ENCODE measurements at places on chromosomes 13 and 19.

DNA sequence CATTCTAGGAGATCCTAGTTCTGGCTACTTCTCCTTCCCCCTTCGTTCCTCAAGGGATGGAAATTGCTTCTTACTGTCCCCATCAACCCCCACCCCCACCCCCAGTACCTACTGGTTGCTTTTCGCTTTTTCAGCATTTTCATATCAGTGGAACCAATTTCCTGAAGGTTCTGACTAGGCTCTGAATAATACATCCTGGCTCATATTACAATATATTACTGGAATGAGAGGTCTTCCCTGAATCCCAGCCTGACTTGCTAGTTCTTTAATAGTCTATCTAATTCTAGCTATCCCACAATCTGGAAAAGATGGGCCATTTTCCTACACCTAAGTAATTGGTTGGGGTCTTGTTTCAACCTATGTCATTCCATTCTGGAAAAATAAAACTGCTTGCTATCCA is 207.4 kb downstream of the COG6 start:
- DNase-seq, result no peak

DNA sequence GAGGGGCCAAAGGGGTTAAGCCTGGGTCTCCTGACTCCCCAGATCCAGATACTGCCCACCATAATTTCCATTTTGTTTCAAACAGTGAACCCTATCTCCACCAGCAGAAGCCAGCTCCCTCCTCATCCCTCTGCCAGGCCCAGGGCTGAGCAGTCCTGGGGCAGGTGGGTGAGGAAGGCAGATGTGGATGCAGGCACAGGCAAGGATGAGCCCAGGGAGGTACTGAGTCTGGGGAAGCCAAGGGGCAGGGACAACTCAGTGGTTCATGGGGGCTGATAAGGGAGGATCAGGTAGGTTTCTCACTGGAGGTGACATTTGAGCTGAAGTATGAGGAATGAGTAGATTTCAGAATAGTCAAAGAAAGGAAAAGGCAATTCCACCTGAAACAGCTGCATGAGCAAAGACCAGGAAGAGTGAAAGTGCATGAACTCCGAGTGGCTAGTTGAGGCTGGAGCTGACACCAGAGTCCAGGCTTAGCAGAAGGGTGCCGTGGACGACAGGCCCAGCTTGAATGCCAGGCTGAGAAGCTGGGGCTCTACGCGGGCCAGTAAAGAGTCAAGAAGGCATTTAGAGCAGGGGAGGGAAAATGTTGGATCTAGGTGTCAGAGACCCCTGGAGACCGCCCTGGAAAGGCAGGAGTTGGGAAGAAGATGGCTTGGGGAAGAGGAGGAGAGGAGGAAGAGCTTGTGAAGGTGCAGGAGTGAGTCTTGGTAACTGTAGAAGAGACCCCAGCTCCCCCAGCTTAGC is 10.3 kb downstream of the CIC start:
- no peak for DNase-seq

DNA sequence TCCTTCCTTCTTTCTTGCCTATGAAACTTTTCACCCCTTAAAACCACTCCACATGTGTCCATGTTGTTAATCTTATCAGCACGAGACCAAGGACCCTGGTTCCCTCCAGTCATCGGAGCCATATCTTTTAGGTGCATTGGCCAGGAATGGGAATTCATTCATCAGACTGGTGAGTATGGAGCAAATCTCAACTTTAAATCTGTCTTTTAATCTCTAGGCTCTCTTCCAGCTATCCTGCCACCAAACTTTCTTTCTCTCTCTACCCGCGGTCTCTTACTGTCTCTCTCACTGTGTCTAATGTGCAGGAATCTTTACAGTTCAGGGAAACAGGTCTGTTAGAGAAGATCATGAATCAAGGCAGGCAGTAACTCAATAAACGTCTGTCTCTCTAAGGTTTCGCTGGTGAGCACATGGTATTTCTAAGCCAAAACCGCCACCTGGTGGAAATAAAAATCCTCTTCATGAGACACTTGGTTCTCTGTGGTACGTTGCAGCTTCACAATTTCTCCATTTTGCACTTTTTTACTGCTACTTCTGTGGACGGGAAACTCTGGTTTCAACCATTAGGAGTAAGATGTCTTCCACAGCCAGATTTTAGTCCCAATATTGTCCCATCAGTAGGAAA is 16.1 kb downstream of the LGALS16 start:
- peak; percentile 38 for DNase-seq

DNA sequence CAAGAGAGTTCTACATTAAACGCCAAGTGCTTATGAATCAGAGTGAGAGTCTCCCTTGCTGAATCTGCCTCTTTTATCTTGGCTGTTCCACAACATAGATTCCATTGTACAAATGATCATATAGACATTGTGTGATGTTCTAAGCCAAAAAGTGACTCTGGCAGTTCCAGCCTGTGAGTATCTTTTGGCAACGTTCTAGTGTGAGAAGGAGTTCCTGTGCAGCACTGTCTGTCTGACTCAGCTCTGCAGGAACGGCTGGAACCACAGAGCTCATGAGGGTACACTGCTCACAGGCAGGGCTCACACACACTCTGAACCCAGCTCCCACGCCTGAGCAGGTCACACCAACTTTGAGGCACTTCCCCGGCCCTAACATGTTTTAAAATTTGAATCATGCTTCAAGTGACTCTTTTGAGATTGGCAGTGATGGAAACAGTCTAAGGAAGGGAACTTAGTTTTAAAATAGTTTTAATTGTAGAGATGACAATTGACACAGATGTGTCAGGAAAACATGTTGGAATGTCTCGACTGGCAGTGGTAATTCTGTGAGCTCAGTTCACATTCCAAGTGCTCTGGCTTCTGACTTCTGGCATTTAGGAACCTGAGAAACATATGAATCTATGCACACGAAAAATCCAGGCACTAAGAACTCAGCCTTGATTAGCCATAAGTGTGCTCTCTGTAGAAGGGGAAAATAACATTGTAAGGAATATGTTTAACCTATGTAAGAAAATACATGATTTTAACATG is 272.0 kb downstream of the UQCRFS1 start:
- DNase-seq, result no peak

- DNase-seq, result no peak
Observed at GRCh38 chr19:29526730-29527499, 1.1 kb downstream of the VSTM2B start.

DNA sequence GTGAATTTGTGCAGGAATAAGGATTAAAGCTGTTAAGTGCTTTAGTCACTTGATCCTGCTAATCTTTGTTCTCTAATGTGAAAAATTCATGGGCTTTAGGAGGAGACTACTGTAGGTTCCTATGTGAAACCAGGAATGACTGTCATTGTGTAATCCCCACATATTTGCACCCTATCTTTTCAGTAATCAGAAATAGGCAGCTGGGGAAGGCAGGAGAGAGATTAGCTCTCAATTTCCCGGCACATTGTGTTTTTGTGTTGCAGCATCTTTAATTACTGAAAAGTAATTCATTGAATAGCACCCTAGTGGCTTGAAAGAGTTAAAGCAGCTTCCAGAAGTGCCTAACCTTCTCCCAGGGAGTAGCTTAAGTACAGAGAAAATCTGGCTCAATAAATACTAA is 282.9 kb downstream of the OLFM4 start:
- DNase-seq, result no peak

GRCh38 chr13:77674852-77675251 is 22.6 kb upstream of the SLAIN1 start:
- DNase-seq, result no peak

DNA sequence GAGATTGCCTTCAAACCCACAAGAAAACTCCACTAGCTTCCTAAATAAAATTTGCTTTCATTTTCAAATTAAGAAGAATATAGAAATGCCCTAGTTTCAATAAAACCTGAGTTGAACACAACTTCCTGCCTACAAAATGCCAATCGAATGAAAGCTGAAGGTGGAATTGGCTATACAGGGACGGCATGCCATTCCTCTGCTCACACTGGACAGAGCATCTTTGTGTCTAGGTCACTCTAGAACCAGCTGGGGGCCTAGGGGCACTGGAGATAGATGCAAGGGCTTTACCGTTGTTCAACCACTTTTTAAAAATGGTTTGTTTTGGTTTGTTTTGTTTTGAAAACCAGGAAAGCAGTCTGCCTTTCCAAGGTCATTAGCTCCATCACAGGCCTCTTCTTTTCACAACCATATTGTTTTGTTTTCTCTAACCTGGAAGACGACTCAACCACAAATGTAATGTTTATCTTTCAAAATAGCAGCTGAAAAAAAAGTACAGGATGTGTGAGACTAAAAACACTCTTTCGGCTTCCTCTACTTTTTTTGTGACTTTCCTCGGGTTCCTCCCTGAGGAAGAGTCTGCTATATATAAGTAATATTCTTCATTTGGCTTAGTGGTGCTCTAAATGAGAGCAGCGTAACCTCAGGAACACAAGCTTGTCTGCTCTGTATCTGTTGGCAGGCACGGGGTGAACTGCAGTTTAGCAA is 11.9 kb upstream of the ITM2B start:
- DNase-seq, result no peak

GRCh38 chr13:67133476-67133875 is 96.7 kb downstream of the PCDH9 start:
- no peak for DNase-seq

DNA sequence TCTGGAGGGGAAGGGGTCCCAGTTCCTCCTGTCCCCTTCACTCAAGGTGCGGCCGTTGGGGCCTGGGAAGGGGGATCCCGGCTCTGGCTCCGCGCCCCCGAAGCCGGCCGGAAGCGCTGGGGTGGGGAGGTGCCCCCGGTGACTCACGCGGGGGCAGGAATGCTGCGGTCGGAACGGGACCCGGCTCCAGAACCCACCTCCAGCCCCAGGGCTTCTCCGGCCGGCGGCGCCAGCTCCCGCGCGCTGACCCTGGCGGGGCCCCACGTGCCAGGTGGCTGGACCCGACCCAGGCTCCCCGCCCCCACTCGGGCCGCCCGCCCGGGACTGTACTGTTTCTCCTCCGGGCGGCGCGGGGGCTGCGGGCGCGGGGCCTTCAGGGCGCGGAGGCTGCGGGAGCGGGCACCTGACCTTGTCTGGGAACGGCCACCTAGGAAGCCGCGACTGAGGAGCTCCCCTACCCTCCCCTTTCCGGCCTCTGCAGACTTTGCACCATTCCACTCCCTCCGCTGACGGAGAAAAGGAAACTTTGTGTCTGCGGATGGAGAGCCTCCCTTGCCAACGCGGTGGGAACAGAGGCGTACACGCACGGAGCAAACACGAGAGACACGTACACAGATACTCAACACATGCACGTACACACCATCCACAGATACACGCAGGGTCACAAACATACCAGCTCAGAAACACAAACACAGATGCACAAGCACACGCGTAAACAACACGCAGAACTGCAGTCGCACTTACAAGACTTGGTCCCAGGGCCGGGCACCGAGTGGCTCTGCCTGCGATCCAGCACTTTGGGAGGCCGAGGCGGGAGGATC is 7.2 kb downstream of the AXL start:
- peak; percentile 82 for DNase-seq

- DNase-seq, result no peak
Observed at GRCh38 chr19:12944104-12944674, 1.5 kb upstream of the RAD23A start.

DNA sequence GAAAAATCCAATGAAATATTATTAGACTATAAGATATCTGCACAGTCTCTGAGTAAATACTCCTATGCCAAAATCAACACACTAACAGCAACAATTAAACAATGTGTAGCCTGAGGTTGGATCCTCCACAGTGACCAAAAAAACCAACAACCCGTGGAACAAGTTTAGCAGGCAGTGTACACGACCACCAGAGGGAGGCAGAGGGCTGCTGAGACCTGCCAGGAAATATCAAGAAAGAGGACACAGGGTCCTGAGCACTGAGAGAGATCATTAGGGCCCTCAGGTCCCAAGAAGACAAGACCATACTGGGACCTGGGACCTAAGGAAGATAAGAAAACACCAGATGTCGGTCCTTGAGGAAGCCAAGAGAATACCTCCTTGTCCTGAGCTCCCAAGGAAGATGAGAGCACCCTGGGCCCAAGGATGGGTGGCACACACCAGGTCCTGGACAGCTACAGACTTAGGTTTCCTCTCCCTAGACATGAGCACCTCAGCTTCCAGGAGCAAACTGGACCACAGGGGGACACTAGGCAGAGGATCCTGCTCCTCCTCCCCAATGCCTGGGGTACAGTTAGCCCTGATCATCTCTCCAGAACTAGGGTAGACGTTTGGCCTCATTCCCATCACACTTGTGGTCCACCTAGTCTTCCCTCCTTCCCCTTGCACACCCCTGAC is 822 bp upstream of the ZNF274 start:
- DNase-seq, result peak; percentile 58

DNA sequence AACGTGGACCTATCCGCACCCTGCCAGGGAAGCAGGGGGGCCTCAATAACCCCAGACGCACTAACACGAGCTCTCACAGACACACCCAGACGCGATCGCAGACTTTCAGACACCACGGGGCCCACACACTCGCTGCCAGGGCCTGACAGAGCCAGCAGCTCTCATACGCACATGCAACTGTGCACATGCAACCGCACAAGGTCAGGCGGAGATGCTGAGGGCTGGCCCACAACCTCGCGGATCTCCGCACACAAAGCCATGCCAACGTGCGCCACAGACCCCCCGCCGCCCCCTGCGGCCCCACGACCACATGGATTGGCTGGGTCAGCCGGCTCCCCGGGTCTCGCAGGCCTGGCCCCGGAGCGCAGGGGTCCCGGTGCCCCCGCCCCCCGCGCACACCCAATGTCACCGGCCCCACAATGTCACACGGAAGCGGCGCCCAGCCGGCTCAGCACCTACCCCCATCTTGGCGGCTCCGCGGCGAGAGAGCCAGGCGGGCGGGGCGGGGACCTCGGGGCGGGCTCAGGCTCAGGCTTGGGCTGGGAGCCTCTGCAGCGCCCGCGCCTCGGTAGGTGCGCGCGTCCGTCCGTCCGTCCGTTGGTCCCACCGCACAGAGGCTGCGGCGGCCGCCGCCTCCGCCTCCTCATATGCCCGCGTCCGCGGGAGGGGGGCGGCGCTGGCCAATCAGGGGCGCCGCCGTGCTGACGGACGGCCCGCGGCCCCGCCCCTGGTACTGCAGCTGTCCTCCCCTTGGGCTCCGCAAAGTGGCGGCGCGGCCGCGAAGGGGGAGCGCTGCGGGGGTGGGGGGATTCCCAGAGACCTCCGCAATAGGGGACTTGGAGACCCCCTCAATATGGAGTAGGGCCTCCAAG is at the start of gene ATP1A3:
TSS of gene ATP1A3 (minus strand) at position 619 of the 872 bp plus-strand sequence. CDS start at position 465, 154 bp downstream.
- DNase-seq, result peak; percentile 76

DNA sequence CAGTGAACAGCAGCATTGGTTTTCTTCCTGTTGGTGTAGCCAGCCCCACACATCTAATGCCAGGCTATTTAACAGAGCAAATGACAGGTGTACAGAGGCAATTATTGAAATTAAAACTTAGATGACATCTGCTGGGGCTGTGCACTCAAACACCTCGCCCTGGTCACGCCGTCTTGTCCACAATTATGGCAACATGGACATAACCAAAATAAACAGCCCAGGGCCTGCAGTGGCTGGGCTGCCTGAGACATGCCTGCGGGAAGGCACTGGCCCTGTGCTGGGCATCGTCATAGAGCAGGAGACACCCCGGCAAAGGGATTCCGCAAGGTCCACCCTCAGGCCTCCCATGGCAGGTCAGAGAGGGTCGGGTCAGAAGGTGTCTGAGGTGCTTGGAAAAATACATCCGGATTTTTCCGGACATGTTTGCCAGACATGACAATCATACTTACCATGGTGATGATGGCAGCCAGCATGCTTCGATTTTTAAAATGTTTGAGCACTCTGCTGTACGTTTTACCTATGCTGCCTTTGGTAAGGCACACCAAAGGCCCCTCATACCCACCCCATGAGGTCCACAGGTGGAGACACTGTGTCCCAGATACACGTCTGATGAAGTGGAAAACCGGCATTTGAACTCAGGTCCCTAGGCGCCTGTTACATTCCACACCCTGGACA is 47.8 kb downstream of the TSHZ3 start:
- DNase-seq, result no peak

Data from HTR-8/SVneo (cell line).